ENCODE measurements at places on chromosomes 4 and X.

GRCh38 chr4:174657472-174657871 is 135.2 kb upstream of the HPGD start:
- no peak for DNase-seq

- DNase-seq, result no peak
These were observed 73.3 kb downstream of the FIP1L1 start for GRCh38 chr4:53450773-53451172.

DNA sequence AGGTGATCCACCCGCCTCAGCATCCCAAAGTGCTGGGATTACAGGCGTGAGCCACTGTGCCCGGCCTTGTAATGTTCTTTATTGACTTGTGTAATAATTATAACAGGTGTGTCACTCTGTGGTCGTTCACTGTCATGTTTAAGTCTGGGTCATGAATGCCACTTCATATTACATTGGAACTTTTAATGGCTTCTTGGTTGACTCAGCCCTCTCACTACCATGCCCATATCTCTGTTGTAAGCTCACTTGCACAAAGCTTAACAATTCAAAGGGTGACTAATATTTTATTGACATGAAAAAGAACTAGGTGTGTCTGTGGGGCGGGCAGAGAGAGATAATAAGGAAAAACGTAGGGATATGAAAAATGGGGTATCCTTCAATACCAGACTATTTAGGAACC is 639.7 kb upstream of the ACTRT1 start:
- no peak for DNase-seq

- no peak for DNase-seq
These were observed 16.3 kb upstream of the ZNF827 start for GRCh38 chr4:145954924-145955339.

DNA sequence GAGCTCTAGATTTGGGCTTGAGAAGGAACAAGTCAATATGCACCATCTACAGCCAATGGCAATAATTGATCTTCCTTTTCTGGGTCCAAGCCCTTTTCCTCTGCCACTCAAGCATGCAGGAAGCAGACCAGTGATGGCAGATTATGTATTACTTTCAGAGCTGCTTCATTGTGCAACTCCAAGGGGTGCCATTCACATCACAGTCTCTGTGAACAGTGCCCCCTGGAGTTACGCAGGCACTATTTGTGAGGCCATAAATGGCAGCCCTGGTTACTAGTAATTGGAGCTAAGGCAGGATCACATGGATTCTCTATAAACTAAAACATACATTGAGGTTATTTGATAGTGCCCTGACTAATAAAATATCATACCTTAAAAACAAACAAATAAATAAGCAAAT is 313.4 kb upstream of the SLC7A11 start:
- no peak for DNase-seq

GRCh38 chr4:78640714-78641113 is 89.1 kb downstream of the ANXA3 start:
- DNase-seq, result no peak

DNA sequence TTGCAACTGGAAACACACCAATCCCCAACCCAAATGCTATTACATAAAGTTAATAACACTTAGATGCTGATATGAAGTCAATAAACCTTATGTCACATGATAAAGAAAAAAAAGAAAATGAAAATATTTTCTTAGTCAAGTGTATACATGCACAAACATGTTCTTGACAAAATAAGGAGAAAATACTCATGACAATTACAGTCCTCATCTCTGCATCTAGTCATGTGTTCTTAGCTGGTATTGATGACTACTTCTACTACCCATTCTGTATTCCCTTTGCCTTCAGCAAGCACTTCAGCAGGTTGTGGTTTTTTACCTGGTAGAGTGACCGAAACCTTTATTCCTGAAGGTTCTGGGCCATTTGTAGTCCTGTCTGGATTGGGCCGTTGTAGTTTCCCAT is 24.9 kb downstream of the CXCL8 start:
- DNase-seq, result no peak

GRCh38 chr4:67750691-67751090 is 3.5 kb downstream of the GNRHR start:
- no peak for DNase-seq

- DNase-seq, result no peak
These were observed 22.8 kb upstream of the CENPVL3 start for GRCh38 chrX:51641421-51642021.

GRCh38 chr4:1720163-1720983 is 750 bp downstream of the TMEM129 start:
- DNase-seq, result no peak

DNA sequence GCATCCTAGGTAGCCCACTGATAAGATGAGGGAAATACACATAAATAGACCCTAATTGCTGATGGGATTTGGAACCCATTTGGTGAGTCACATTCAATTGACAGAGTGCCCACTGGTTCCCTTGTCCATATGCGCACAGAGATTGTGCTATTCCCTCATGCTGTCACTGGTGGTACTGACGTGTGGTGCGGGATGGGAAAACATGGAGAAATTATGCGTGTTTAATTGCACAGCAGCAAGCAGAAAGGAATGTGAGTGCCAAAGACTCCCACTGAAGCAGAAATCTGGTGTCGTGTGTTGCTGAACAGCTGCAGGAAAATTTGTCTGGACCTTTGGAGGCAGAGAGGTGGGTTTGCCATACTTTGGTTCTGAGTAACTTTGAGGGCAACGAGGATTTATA is 92.2 kb downstream of the NHSL2 start:
- no peak for DNase-seq

- peak; percentile 54 for DNase-seq
These were observed 255.1 kb downstream of the C4orf33 start for GRCh38 chr4:129350834-129351721.

GRCh38 chr4:70505151-70505748 is 13.1 kb upstream of the AMTN start:
- DNase-seq, result peak; percentile 23

DNA sequence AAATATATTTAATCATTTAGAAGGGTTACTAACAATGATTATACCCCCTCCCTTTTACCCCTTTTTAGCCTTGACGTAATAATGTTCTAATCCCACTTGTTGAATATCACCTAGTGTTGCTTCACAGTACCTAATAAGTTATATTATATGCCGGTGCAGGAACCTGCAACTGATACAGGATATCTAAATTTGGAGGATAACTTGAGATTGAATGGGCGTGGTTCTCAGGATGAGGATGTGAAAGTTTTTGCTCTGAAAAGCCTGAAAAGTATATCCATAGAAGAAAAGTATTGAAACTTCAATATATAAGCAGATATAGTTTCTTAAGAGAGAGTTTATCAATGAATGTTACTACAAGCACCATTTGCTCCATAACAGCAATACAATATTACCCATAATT is 59.8 kb downstream of the ZNF711 start:
- no peak for DNase-seq

GRCh38 chrX:101462892-101463291 is 22.4 kb upstream of the ARMCX4 start:
- peak; percentile 38 for DNase-seq

DNA sequence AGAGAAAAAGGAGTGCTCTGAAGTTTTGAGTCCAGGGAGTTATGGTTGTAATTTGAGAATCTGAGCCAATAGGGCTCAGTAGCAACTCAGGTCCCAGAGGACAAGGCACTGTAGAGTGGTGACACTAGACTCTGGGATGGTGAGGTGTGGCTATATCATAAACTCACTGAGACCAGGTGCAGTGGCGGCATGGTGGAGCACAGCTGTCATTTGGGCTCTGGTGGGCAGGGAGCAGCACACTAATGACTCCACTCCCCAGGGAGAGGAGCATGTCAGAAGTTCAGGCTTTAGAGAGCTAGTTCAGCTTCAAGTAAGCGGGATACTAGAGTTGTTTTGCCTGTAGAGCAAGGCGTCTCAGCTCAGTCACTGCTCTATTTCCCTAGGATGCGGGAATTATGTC is 165.4 kb upstream of the USP38 start:
- DNase-seq, result no peak

DNA sequence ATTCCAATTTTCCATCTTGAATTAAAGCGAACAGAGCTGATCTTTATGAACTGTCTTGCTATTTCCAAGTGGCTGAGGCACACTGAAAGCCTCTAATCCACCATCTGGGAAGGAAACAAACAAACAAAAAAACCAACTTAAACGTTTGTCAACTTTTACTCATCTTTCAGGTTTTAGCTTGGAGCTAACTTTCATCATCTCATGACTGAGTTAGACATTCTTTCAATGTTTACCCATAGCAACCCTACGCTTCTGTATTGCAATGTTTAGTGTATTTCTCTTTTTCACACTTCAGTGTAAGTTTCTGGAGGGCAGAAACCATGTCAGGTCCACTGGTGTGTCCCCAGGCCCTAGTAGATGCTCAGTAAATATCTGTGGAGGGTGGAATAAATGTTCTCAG is 343.8 kb downstream of the GBA3 start:
- no peak for DNase-seq

- DNase-seq, result no peak
These were observed 8.3 kb upstream of the TLR8 start for GRCh38 chrX:12898073-12898472.

DNA sequence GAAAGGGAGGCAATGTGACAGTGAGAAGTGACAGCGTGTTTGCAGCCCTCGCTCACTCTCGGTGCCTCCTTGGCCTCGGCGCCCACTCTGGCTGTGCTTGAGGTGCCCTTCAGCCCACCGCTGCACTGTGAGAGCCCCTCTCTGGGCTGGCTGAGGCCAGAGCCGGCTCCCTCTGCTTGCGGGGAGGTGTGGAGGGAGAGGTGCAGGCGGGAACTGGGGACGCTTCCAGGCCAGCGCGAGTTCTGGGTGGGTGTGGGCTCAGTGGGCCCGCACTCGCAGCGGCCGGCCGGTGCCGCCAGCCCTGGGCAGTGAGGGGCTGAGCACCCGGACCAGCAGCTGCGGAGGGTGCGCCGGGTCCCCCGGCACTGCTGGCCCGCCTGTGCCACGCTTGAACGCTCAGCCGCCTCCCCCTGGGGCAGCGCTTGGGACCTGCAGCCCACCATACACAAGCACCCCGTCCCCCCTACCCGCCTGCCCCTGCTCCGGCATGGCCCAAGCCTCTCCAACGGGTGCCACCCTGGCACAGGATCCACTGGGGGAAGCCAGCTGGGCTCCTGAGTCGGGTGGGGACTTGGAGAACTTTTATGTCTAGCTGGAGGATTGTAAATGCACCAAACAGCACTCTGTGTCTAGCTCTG is 1142.8 kb upstream of the INTU start:
- no peak for DNase-seq

- no peak for DNase-seq
These were observed 5.1 kb downstream of the TENM3 start for GRCh38 chr4:182248295-182248694.

GRCh38 chrX:22748093-22748999 is 251.4 kb upstream of the DDX53 start:
- DNase-seq, result peak; percentile 24

GRCh38 chr4:109559625-109559982 is 442 bp upstream of the MCUB start:
- no peak for DNase-seq

GRCh38 chr4:74632634-74633033 is 161.7 kb downstream of the BTC start:
- DNase-seq, result peak; percentile 34

DNA sequence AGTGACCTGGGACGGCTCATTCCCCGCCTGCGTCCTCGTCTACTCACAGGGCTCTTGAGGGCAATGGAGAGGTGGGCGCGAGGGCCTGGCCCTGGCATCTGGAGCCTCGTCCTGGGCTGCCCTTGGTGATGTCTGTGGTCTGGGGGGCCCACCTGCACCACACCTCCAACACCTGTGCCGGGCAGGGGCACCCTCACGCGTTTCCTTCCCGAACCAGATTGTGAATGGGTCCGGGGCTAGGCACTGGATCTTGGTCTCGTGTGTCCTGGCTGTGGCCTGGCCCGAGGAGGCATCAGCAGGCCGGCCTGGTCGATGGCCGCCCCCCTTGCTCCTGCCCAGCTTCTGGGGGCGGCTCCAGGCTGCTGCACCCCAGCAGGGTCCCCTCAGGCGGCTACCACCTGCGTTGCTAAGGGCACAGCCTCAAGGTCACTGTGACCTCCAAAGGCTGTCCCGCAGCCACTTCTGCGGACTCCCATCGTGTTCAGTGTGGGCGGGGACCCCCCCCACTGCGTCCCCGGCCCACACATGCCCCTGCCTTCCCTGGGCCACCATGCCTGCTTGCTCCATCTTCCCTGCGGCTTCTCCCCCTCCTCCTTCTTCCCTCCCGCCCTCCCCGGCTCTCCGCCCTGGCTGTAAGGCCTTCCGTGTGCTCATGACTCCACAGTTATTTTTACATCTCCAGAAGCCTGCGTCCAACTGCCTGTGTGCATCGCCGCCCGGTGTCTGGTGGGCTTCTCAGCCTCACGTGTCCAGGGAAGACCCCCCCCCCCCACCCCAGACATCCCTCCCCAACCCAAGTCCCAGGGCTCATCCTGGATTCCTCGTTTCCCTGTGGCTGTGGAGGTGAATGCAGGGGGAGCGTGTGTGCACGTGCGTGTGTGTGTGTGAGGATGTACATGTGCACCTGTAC is 3.8 kb downstream of the DOK7 start:
- DNase-seq, result no peak

- no peak for DNase-seq
These were observed 1066.0 kb downstream of the FSTL5 start for GRCh38 chr4:161097821-161098220.

DNA sequence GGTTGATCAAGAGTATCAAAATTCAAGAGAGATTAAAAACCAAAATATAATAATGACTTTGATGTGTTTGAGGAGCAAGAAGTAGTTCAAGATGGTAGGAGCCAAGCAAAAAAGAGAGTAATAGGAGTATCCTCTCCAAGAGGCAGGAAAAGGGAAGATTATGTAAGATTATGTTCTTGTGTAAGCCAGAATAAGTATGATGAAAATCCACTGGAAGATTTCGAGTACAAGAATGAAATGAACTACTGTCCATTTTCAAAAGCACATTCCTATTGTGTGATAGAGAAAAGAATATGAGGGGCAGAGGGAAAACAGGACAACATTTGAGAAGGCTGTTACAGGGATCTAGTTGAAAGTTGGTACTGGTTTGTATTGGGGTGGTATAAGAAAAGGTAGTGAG is 659.6 kb upstream of the INTU start:
- no peak for DNase-seq

GRCh38 chr4:15976456-15977447 is 13.8 kb upstream of the FGFBP2 start:
- no peak for DNase-seq

Data from NCI-H2029 (cell line).